Endothelial cell (in vitro differentiated cells): ENCODE measurements at places on chromosomes 7 and 10. TPM values are rescaled to one million over a fixed set of nuclear protein-coding genes. Genes with fewer than 3 reads are reported as not detected.
A peak's percentile ranks its signal among the peaks of the same experiment; 100 is the strongest.

DNA sequence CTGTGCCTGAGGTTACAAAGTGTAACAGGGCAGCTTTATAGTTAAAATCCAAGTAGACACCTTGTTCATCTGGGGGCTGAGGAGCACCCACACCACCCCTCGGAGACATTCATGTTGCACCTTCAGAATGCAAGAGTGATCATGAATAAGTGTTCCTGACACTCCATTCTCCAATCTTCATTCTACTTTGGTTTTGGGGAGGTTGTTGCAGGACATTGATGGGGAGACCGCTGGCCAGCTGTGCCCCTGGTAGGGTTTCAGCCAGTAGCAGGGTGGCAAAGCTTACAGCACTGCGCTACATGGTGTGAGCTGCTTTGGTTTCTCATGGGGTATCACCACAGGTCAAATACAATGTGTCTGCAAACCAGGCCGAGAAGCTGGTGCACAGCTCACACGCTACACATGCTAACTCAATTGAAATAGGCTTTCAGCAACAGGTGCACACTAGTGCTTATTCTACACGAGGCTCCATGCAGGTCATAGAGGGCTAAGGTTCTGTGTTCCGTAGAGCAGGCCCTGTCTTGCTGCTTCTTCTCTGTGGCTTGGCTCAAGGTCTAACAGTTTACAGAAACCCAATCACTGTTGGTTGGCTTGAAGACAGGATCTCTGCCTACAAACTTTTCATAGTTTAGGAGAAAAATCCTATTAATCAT is 317.4 kb upstream of the ZNF32 start:
- DNase-seq = no peak
- peaks cover 2% of the 10 kb centered on the region for H3K27me3 ChIP-seq

- no peak overlapping the region for H3K27ac ChIP-seq
- H3K4me3 ChIP-seq = no peak overlapping the region
- no peak for DNase-seq
These were observed 31.7 kb upstream of the DNMBP start for GRCh38 chr10:100041306-100042002.

- no peak for DNase-seq
- H3K27ac ChIP-seq = no peak overlapping the region
- H3K36me3 ChIP-seq = no peaks in the 10 kb centered on the region
- H3K27me3 ChIP-seq = peaks cover 4% of the 10 kb centered on the region
- peaks cover 16% of the 10 kb centered on the region for H3K4me1 ChIP-seq
These were observed 430.8 kb downstream of the PLXNA4 start for GRCh38 chr7:132145466-132145865.

GRCh38 chr7:46383605-46384004 is 462.5 kb upstream of the IGFBP3 start:
- H3K36me3 ChIP-seq = no peaks in the 10 kb centered on the region
- no peaks in the 10 kb centered on the region for H3K4me1 ChIP-seq
- no peak overlapping the region for H3K27ac ChIP-seq
- no peak overlapping the region for H3K4me3 ChIP-seq

GRCh38 chr10:101065481-101066145 is 3.8 kb downstream of the KAZALD1 start:
- H3K4me1 ChIP-seq = peaks cover 41% of the 10 kb centered on the region
- H3K4me3 ChIP-seq = no peak overlapping the region
- no peaks in the 10 kb centered on the region for H3K36me3 ChIP-seq
- no peak for DNase-seq

GRCh38 chr7:1845536-1846311 is 175.6 kb downstream of the ELFN1 start:
- no peak for DNase-seq
- H3K27ac ChIP-seq = peak overlapping the region; percentile 48
- peaks cover 10% of the 10 kb centered on the region for H3K36me3 ChIP-seq
- peaks cover 2% of the 10 kb centered on the region for H3K4me1 ChIP-seq

DNA sequence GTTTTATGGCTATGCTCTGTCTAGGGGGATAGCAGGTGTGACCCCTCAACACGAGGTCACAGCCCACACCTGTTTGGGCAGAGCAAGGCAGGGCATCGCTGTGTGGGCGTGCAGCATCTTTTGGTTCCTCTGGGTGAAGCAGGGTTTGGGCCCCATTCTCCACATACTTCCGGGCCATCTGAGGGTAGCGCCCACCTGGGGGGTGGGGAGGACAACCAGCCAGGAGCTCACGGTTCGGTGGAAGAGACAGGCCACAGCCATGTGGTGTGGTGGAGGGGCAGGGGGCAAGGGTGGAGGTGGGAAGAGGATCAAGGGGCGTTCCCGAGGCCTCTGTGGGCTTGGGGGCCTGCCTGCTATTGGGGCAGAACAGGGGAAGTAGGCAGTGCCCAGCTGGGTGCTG is 2.4 kb downstream of the SH2B2 start:
- H3K36me3 ChIP-seq = no peaks in the 10 kb centered on the region
- no peak overlapping the region for H3K27ac ChIP-seq
- H3K27me3 ChIP-seq = peaks cover 16% of the 10 kb centered on the region
- no peak overlapping the region for H3K4me3 ChIP-seq
- peaks cover 12% of the 10 kb centered on the region for H3K4me1 ChIP-seq
- no peak for DNase-seq

DNA sequence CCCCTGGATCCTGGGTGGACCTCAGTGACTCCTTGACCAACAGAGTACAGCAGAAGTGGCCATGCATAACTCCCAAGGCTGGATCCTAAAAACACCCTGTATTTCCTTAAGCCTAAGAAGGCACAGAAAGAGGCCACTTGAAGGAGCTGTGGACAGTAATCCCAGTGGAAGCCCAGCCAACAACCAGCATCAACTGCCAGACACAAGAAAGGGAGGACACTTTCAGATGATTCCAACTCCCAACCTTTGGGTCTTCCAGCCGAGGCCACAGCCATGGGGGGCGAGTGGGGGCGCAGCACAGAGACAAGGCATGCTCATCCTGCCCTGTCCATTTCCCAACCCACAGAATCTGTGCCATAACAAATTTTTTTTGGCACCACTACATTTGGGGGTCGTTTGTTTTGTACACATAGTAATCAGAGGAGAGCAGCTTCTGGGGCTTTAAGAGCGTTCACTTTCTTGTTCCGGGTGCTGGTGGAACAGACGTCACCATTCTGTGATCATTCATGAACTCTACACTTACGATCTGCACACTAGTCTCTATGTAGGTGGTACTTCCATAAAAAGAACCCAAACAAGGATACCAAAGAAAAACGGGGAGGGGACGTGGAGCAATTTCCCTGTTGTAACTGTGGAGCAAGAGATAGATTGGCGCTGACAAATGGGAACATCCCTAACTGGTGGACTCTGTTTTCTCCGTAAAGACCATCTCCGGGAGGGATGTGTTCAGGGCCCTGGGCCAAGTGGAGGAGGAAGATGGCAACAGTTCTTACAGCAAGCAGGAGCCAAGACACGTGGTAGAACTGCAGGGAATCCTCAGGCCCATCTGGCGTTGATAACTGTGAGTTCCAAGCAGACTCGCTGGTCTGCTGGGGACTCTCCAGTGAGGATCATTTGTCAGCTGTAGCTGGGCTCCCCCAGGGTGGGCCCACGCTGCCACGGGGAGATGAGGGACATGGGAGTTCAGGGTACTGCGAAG is 6.0 kb upstream of the SLC29A3 start:
- H3K4me1 ChIP-seq = peaks cover 14% of the 10 kb centered on the region
- H3K27ac ChIP-seq = no peak overlapping the region
- no peak for DNase-seq
- H3K36me3 ChIP-seq = no peaks in the 10 kb centered on the region
- peaks cover 17% of the 10 kb centered on the region for H3K27me3 ChIP-seq

DNA sequence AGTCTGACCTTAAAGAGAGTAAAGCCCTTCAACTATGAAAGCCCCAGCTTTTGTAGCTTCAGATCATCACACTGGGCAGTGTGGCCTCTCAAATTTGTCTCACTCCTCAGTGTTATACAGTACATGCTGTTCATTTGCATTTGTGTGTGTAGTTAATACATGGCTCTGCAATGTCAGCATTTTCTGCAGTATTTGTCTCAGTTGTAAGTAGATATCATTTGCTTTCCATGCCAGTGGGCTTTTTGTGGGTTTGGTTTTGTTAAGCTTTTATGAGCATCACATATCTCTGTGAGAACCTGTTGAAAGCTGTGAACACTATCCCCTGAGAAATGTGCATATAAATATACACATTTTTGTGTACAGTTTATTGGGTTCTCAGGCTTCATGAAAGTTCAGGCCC is 57.0 kb downstream of the ZNF277 start:
- no peaks in the 10 kb centered on the region for H3K36me3 ChIP-seq
- DNase-seq = no peak
- no peaks in the 10 kb centered on the region for H3K4me1 ChIP-seq
- H3K27ac ChIP-seq = no peak overlapping the region
- no peak overlapping the region for H3K4me3 ChIP-seq

The PON1 gene
- 1.5 TPM for total RNA-seq

The HACD1 gene
- 17.9 TPM for total RNA-seq
